H1 (cell line): ENCODE measurements at places on chromosomes 5 and 9.

GRCh38 chr9:13902286-13903066 is 411.5 kb downstream of the NFIB start:
- no peak for DNase-seq

- no peak for DNase-seq
These were observed 86.1 kb downstream of the BARX1 start for GRCh38 chr9:93869088-93869487.

DNA sequence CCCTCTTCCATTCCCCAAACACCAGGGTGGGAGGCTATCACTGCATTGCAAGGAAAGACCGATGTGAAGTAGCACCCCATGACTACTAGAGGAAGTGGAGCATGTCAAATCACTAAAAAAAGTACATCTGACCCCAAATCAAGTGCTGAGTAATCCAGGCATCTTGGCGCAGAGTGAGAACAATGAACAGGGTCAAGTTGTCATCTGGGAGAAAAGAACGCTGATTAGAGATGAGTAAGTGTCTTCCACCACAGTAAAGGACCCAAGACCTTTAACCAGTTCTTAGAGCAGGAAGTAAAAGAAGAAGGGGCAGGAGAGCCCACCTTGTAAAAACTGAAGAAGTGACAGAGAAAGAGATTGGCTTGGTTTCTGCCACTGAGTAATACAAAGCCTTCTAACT is 75.0 kb upstream of the RAD23B start:
- DNase-seq, result no peak

GRCh38 chr5:38182991-38183390 is 75.4 kb upstream of the EGFLAM start:
- DNase-seq, result no peak

- DNase-seq, result no peak
These were observed 9.5 kb upstream of the BARX1 start for GRCh38 chr9:93964685-93965084.

GRCh38 chr9:99356512-99356971 is 134.5 kb downstream of the SEC61B start:
- DNase-seq, result no peak

DNA sequence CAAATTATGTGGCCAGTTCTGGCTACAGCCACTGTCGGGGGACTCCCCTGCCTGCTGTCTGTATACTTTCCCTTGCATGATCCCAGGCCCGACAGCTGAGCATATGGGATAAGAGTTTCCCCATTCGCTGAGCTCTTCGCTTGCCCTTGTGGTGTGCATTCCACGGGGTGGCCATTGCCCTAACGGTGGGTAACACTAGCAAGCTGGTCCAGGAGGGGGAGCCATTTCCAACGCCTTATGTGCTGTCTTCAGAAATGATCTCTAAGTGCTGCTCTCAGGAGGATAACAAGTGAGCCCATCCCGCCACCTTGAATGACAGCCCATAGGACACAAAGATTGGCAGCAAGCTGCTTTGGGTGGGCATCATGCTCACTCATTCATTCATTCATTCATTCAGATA is 190.9 kb downstream of the FSTL4 start:
- DNase-seq, result peak; percentile 85

DNA sequence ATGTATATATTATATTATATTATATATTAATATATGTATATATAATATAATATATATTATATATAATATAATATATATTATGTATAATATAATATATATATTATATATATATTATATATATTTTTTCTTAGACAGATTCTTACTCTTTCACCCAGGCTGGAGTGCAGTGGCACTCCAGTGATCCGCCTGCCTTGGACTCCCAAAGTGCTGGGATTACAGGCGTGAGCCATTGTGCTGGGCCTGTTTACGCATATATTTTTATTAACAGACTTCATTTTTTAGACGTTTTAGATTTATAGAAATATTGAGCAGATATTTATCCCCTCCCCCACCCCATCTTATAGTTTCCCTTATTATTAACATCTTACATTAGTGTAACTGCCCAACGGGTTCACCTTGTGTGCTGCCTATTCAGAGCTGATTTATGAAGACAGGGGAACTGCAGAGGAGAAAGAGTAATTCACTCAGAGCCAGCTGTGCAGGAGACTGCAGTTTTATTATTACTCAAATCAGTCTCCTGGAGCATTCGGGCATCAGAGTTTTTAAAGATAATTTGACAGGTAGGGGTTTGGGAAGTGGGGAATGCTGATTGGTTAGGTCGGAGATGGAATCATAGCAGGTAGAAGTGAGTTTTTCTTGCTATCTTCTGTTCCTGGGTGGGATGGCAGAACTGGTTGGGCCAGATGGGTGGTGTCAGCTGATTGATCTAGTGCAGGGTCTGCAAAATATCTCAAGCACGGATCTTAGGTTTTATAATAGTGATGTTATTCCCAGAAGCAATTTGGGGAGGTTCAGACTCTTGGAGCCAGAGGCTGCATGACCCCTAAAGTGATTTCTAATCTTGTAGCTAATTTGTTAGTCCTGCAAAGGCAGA is 93.4 kb downstream of the UNC13B start:
- no peak for DNase-seq
